ENCODE measurements at places on chromosomes 7 and 10.

GRCh38 chr7:151673216-151673615 is 153.5 kb upstream of the RHEB start:
- no peak for DNase-seq

- no peak for DNase-seq
Observed at GRCh38 chr7:107815254-107815882, 12.3 kb upstream of the SLC26A3 start.

DNA sequence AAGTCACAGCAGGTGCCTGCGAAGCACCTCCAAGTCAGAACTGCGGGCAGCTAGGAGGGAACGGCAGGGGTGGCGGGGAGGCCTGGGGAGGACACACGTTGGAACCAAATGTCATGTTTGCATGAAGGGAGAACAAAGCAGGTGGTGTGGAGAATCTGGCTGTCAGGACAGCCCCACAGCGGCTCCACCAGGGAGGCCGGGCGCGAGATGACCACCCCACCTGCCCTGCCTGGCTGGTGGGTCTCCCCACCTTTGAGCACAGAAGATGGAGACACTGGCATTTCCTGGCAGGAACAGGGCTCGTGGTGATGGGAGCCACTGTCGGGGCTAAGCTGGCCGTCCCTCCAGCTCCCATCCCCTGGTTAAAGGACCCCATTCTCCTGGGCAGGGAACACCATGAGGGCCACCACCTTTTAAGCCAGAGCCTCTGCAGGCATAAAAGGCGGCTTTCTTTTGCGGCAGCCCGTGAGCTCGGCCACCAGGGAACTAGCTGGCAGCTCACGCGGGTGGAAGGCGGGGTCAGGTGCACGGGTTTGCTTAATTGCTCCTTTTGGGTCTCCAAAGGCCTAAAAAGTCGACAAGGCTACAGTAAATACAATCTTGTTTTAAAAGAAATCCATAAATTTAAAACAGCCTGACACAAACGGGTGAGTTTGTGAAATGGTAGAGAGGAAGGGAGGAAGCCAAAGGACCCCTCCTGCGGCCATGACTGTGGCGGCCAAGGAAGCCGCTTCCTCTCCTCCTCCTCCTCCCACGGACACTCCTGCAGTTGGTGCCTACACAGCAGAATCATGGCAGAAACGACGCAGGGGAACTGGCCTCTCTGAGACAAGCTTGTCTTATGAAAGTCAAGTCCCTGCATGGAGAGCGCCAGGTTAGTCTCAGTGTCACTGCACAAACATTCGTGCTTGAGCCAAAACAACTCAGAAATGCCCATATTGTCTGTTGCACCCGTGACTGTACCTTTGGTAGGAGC is 213.8 kb downstream of the DNAJB6 start:
- DNase-seq: no peak

DNA sequence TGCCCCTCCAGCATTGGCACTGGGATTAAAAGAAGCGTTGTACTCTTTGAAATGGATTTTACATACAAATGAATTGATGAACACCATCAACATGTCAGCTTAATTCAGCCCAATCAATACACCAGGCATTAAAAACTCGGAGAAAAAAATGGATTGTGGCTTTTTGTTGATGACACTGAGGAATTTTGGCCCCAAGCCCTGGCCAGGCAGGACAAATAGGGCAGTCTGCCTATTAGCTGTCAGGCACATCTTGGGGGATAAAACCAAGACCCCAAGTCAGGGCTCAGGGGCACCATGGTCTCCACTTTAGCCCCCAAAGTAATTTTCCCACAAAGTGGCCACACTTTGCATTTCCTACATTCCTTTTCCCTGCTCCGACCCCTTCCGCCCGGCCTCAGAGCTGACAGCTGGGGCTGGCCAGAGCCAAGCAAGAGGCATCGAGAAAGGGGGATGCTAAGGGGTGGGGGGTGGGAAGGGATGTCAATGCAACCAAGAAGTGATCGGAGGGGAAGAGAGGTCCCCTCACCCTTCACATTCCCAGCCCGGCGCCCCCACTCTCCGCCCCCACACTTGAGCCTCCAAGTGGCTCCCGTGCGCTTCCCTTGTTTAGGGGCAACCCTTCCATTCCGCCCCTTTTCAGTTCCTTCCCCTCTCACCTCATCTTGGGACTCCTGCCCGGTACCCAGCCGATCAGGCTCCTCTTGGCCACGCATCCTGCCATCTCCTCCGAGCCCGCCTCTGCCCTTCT is 711 bp downstream of the HIP1 start:
- no peak for DNase-seq

GRCh38 chr10:1100691-1101368 is 44.6 kb downstream of the WDR37 start:
- DNase-seq: no peak
